ENCODE measurements at places on chromosomes 4 and X.

DNA sequence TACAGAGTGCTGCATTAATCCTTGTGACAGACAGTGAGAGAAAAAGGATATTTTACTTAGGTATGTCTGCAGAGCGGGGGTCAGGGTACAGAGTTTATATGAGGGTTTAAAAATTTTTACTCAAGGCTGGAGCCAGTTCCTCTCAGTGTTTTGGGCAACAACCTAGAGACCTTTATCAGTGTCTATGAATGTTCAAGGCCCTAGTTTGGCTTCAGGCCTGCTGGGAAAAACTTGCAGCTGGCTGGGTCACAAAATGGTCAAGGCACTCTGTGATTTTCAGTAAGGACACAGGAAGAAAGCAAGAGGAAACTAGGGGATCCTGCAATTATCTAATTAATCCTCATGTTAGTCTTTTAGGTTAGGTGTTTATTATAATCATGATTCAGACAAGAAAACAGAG, 10.8 kb upstream of the C4orf54 start:
- no peak for DNase-seq

DNA sequence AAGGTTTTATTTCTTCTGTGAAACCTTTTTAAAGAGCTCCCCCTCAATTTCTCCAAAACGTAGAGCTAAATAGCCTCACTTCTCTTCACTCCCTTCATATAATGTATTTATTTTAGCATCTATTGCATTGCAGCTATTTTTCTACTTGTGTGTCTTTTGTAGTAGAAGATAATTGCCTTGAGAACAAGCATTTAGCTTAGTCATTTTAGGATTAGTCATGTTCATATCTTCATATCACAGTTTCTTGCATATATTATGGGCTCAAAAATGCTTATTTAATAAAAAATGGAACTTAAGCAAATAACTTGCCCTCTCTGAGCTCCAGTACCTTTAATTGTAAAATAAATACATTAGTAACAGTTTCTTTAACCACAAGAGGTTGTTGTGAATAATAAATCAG, 72.1 kb upstream of the SPANXC start:
- DNase-seq = no peak

- no peak for DNase-seq
Observed at GRCh38 chrX:8939322-8939721, 94.6 kb downstream of the FAM9B start.

DNA sequence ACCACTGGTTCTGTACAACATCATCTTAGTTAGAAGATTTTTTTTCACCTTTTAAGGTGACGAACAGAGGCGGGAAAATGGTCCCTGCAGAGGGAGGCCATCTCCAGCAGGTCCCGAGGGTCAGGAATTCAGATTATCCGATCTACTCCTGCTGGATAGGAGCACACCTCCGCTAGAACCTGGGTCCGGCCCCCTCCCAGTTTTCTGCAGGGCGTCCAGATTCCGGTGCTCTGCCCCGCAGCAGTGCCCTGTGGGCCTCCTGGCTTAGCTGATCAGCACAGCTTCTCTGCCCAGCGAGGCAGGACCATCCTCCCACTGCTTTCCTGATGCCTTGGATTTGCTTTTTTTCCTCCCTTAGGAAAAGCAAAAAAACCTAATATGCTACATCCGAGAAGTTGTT, 2.3 kb downstream of the TBL1X start:
- no peak for DNase-seq

DNA sequence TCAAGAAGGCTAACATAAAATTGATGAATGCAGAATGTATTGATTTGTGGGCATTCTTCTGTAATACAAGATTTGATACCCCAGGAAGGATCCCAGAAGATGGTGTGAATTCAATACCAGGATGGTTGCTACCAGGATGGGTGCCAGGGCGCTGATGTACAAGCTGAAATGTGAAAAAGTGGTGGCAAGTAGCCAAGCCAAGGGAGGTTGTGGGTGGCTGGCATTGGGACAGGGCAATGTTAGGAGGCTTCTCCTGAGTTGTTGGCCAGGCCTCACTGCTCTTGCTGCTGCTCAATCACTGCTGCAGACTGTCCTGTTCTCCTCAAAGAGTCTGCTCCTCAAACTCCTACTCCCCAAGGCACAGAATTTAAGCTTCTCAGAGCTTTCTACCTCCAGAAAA, 77.1 kb downstream of the RBM46 start:
- DNase-seq = no peak

DNA sequence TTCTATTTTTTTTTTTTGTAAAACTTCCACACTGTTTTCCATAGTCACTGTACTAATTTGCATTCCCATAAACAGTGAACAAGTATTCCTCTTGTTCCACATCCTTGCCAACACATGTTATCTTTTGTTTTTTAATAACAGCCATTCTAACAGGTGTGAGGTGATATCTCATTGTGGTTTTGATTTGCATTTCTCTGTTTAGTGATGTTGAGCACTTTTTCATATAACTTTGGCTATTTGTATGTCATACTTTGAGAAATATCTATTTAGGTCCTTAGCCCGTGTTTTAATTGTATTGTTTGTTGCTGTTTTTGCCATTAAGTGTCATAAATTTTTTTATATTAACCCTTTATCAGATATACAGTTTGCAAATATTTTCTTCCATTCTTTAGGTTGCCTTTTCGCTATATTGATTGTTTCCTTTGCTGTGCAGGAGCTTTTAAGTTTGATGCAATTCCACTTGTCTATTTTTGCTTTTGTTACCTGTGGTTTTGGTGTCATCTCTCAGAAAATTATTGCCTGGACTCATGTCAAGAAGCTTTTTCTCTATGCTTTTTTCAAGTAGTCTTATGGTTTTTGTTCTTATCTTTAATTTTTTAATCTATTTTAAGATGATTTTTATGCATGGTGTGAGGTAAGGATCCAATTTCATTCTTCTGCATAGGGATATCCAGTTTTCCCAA, 27.9 kb upstream of the NDNF start:
- no peak for DNase-seq

All from activated CD8-positive, alpha-beta memory T cell treated with anti-CD3 and anti-CD28 coated beads, Interleukin-2, amount 50 U/mL, for 48 hours (primary cell).